ENCODE measurements at places on chromosomes 2 and 18.

- no peak for DNase-seq
Measured at GRCh38 chr2:170747921-170748320, 22.3 kb upstream of the ERICH2 start.

- no peak for DNase-seq
Measured at GRCh38 chr2:237995036-237995435, 28.2 kb downstream of the UBE2F start.

DNA sequence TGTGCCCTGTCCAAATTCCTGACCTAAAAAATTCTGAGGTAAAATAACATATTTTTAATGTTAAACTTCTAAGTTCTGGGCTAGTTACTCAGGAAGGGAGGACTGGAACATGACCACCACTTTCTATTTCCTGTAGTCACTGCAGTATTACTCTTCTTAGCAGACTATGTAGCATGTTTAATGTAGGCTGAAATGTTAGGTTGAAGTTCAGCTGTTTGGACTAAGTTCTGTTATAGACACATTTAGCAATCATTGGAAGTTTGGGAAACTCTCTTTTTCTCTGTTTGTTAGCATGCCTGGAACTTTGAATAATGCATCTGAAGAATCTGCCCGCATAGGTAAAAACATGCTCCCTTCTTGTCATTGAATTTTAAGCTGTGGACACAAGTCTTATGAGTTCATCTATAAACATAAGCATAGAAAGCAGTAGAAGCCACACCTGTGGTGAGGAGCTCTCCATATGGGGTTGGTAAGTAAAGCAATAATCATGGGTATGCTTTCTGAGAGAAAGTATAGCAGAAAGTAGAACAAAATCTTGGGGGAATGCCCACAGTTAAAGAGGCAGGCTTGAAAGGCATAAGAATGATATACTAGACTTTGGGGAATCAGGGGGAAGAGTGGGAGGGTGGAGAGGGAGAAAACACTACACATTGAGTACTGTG lies 52.6 kb downstream of the IL1R2 start:
- DNase-seq = no peak

DNA sequence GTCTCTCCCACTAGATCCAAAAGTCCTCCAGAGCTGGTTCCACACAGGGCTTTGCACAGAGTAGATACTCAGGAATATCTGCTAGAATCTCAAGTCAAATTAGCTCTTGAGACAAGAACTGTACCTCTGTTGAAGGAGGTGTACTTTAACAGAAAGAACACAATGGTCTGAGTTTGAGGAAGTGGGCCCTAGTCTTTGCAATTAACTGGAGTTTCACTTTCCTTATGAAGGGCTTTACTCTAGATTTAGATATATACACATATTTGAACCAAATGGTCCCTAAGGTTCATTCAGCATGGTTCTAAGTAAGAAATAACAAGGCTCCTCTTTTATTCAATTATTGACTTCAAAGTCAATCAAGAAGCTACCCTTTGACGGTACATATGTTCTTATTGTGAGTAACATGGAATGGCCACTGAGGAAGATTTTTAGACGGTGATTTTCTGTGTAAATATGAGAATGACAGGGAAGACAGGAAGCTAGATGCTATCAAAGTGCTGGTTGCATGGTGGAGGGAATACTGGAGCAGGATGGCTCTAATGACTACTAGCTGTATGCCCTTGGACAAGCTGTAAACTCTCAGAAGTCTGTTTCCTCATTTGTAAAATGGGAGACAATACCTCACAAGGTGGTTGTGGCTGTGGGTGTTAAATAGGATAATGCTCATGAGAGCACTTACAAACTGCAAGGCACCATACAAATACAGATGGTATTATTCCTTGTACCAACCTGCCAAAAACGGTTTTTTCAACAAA lies 73.5 kb upstream of the SERTAD2 start:
- no peak for DNase-seq

DNA sequence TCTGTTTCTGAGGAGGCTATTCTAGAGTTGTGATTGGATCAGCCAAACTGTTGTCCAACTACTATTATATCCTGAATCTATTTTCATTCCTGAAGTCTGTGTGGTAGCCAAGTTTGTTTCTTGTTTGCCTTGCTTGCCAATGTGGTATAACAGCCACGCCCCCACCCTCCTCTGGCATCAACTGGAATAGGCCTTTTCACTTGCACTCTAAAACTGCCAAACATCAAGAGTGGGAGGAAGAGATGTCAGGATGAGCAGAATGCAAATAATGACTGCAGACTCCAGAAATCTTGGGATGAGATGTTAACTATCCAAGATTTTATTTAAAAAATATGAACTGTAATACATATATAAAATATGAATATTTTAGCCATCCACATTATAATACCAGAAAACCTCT lies 246.1 kb downstream of the NRXN1 start:
- DNase-seq = no peak

Measured in activated naive CD4-positive, alpha-beta T cell (primary cell).